Germinal center (tissue), 1 donor: ENCODE measurements at places on chromosomes 11 and 22.

GRCh38 chr11:69144316-69145049 is 11.3 kb upstream of the SMIM38 start:
- DNase-seq: no peak

DNA sequence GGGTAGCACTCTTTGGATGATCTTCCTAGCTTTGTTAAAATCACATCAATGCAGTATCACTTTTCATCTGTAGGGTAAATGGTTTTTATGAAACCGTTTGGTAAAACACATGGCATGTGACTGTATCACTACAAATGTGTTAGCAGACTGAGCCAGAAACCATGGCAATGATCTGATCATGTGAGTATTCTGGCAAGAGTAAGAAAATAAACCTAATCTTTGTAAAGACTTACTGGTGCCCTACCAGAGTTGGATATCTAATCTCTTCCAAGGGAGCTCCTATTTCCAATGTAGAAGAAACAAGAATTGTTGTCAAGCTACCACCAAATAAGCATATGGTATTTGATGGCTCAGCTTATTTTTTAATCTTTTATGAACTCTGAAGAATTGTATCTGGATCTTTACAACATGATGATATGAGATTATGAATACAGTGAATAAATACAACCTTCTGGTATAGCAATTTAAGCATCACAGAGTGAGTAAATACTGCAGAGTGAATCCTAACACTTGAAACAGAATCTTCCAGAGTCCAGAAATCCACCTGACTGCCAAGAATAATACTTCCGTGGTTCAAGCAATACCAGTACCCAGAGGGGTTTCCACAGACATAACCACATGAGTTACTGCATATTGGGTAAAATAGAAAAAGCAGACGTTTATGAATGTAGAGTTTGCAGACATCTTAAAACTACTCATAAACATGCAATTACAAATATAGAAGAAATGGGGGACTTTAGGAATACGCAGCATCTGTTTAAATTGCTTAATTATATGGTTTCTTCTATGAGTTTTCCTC is 238.8 kb downstream of the TTC28 start:
- no peak for DNase-seq

- no peak for DNase-seq
These were observed 15.2 kb downstream of the ELMOD1 start for GRCh38 chr11:107606141-107606540.

GRCh38 chr22:49404576-49405241 is 423.0 kb downstream of the BRD1 start:
- no peak for DNase-seq

- DNase-seq: no peak
These were observed 16.8 kb downstream of the ADAMTS15 start for GRCh38 chr11:130465263-130465662.
